ENCODE measurements at places on chromosomes 7 and 10.

- no peak for DNase-seq
Observed at GRCh38 chr10:3902809-3903410, 117.9 kb upstream of the KLF6 start.

DNA sequence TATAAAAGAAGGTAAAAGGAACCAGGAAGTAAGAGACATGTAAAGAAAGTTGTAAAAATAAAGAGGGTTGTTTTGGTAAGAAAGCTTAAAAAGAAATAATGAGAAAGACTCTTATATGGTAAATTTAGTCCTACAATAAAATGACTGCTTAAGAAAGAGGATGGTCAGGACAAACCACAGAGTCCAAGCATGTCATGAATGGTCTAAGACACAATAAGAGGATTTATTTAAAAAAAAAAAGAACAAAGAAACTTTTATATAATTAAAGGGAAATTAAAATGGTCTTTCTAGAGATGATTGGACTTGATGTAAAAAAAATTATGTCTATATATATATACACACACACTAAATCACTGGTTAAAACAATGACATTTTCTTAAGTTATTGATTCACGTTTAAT is 18.2 kb downstream of the ATAD1 start:
- DNase-seq: no peak

DNA sequence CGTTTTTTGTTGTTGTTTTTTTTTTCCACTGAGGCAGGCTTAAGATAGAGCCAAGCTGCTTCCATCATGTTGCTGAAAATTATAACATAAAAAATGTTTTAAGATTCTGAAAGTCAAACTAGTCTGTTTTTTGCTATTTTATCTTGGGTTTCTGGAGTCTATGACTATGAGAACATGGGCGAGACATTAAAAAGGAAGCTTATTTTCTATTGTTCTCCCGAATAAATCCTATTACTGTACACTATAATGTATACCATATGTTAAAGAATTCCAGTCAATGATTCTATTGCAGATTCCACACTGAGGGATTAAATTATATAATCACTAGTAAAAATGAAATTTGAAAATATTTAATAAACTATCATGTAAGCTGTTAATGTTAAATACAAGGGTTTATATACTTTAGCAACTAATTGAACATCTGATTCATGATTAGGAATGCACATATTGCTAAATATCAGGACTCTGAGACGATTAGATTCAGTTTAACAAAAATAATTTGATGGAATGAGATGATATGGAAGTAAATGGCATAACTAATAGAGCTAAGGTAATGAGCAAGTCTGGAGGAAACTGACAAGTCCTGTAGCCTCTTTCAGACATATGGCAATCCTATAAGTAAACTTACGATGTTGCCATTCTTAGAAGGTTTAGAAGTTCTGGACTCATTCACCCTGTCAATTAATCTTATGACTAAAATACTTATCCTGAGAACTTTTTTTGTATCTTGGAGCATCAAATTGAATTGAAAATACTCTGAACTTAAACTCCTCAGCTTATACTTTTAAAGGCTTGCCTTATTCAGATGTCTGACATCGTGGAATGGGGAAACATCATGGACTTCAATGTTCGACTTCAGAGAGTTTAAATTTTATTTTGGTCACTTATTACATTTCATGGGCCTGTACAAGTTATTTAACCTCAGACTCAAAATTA is 294.8 kb upstream of the DGKB start:
- no peak for DNase-seq

DNA sequence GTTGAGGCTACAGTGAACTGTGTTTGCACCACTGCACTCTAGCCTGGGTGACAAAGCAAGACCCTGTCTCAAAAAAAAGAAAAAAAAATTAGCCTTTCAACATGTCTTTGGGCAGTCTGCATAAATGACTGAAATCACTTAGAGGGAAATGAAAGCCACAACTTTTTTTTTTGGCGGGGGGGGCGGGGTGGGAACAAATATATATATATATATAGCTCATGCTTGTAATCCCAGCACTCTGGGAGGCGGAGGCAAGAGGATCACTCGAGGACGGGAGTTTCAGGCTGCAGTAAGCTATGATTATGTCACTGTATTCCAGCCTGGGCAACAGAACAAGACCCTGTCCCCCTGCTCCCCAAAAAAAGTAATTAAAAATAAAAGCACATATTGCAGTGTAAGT is 23.4 kb upstream of the MICU1 start:
- DNase-seq: no peak

DNA sequence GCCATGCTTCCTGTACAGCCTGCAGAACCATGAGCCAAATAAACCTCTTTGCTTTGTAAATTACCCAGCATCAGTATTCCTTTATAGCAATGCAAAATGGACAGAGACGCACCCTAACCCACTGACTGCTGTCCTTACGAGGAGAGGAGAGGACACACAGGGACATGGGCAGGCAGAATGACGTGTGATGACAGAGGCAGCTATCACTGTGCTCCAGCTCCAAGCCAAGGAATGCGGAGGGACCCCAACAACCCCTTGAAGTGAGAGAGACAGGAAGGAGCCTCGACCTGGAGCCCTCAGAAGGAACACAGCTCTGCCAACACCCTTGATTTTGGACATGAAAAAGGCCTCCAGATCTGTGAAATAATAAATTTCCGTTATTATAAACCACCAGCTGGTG is 46.6 kb upstream of the EBF3 start:
- no peak for DNase-seq

DNA sequence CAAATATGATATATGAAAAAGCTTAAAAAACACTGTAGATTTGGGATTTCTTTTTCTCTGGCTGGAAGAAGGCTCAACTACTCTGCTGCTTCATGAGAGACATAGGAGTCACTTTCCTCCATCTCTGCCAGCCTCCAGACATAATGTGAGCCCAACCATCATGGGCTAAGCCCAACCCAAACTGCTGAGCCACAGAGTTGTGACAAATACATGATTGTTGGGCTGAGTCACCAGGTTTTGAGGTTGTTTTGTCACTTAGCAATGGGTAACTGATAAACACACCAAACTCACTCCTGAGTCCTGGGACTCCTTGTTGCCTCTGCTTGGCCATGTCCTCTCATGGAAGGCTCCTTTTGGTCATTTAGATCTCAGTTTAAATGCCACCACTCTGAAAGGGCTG is 381.8 kb upstream of the FZD8 start:
- DNase-seq: no peak

DNA sequence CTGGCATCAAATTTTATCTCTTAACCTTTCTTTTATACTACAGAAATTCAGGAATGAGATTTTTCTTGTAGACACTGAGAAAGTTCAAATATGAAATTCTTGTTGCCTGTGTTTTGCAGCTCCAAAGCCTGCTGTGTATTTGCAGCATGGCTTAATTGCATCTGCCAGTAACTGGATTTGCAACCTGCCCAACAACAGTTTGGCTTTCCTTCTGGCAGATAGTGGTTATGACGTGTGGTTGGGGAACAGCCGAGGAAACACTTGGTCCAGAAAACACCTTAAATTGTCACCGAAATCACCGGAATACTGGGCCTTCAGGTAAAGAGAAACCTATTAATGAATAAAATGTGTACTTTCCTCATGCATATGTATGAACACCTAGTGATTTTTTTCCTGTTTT is 24.8 kb downstream of the LIPK start:
- no peak for DNase-seq

- no peak for DNase-seq
Observed at GRCh38 chr7:151233804-151234203, 1.5 kb downstream of the CHPF2 start.

Data from esophagus squamous epithelium (tissue), 5 donors.